ENCODE measurements at places on chromosomes 1 and 21.

DNA sequence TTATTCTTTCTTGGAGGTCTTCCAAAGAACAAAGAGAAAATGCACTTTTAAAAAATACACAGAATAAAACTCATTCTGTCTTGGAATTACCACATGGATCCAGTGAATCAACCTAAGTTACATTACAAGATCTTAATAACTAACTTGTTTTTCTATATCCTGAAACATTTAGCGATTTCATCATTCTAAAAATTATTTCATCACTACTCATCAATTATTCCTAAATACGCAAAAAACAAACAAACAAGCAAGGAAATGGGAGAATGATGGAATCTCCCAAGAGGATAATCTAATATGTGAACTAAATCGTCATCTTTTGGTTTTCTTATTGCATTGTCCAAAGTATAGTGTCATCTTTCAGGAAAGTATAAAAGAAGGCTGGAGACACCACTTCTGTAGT, 38.5 kb upstream of the GNG4 start:
- no peak for DNase-seq

- no peak for DNase-seq
Observed at GRCh38 chr1:154730259-154730658, 122.3 kb upstream of the ADAR start.

DNA sequence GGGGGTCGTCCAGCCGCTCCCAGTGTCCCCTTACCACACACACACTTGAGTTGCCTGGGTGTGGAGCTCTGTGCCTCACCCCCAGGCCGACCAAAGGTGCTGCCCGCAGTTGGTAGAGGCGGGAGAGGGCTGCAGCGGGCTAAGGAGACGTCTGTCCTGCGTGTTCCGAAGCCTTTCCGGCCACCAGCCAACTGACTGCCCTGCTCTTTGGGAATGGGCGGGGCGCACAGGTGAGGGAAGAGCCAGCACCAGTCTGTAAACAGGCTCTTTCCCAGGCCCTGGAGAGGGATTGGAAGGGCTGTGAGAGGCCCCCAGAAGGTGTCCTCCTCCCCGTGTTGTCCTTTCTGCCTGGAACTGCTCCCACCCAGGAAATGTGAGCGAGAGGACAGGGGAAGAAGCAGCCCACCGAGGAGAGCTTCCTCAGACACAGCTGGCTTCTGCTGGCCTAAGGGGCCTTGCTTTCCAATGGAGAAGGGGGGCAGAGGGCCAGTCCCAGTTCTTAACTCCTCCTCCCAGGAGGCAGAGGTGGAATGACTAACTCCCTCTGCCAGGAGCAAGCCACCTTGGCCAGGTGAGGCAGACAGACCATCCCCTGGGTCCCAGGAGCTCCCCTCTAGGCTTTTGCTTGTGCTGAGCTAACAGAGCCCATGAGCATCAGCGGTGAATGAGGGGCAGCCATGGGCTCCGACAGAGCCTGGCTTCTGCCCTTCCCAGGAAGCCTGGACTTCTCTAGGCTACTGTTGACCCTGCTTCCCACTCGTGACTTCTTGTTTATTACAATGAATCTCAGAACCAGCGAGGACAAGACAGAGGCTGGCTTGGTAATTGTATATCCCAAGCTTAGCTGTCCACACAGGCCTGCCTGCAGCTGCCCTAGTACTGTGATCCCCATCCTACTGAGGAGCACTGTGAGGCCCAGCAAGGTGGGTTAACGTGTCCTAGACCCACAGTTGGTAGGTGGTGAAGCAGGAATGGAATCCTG, 158.1 kb upstream of the COA6 start:
- peak; percentile 18 for DNase-seq

- DNase-seq, result no peak
Observed at GRCh38 chr1:201566529-201566823, 27.5 kb downstream of the NAV1 start.

- DNase-seq, result peak; percentile 75
Observed at GRCh38 chr1:10692401-10693021, 103.9 kb downstream of the CASZ1 start.

GRCh38 chr21:45353200-45353599, 51.8 kb upstream of the COL18A1 start:
- DNase-seq, result no peak

GRCh38 chr1:183318433-183318832, 99.7 kb downstream of the NMNAT2 start:
- no peak for DNase-seq

- DNase-seq, result no peak
Observed at GRCh38 chr1:69305621-69306020, 262.1 kb upstream of the LRRC7 start.

GRCh38 chr1:248841702-248842395, 3.8 kb downstream of the ZNF672 start:
- no peak for DNase-seq

DNA sequence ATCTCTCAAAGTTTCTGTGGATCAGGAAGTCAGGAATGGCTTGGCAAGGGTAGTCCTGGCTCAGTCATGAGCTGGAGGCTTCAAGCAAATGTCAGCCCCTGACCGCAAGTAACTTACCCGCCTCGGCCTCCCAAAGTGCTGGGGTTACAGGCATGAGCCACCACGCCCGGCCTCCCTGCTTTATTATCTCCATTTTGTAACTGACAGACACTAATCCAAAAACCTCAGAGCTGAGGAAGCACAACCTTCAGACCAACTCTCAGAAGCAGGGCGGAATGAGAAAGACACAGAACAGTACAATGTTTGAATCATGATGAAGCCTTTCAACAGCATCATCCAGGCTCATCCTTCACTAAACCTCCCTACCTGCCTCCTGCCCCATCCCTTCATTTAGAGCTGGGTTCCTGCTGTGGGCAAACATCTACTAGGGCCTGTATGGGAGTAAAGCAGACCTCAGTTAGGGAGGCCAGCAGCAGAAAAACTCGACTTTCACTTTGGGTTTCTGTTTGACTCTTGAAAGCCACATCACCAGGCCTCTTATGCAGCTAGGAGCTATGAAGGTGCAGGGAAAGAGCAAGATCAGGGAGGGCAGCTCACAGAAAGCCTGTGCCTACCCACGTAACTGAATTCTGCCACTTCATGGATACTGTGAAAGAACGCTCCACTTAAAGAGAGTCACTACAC, 84.4 kb upstream of the RAB4A start:
- DNase-seq, result no peak

DNA sequence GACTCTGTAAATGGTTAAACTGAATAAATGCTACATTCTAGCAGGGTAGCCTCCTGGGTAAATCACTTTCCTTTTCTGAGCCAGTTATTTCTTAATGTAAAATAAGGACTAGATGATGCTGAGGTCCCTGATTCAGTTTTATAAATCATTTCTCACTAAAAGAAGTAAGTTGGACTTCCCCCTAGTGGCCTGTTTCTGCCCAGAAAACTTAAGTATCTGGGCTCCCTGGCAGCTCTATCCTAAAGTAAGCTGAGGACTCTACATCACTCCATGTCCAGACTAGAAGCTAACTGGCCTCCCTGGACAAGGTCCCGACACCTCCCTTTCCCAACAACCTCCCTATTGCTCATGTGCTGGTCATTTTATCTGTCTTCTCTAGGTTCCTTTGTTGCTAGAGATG, 3.0 kb downstream of the GPN2 start:
- no peak for DNase-seq

DNA sequence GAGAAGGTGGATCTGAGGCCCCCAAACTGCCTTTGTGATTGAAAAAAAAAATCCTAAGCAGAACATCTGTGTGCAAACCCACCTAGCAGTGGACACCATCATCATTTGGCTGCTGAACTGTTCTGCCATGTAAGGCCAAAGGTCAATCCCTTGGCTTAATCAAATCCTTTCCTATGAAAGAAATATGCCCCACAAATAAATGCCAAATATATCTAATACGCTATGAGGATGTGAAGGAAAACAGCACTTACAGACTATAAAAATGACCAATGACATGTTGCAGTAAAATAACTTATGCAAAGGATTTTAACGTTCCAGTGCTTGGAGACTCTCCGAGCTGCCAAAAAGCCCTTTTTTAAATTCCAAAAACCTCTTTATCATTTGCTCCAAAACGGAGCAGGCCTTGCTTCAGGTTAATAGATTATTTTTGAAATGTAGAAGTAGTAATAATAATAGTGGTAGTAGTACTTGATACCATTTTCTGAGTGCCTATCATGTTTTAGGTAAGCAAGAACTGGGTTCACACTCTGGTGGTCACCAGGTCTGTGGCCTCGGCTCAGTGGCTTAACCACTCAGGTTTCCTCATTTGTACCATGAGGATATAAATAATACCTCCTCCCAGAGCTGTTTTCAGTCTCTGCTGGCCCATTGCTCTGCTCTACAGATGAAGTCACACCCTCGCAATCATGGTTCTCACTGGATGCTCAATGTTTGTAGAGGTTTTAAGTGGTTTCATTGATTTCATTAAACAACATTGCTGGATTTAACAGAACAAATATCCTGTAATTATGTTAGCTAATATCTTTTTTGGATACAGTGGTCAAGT, 47.9 kb upstream of the EDEM3 start:
- DNase-seq, result no peak

DNA sequence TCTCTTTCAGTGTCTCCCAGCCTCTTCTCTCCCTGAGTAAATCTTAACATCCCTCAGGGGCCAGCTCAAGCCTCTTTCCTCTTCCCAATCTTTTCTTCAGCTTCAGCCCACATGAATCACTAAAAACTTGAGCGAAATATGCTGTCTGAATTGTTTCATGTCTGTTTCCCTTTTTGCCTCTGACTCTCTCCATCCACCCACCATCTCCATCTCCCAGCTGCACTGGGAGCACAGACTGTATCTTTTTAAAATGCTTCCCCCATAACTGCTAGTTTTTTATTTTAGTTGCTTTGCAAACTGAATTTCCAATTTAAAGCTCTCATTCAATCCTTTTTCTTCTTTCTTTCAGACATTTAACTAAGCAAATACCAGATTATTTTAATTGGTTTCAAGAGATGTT, 3.0 kb upstream of the AHCTF1 start:
- DNase-seq, result no peak

DNA sequence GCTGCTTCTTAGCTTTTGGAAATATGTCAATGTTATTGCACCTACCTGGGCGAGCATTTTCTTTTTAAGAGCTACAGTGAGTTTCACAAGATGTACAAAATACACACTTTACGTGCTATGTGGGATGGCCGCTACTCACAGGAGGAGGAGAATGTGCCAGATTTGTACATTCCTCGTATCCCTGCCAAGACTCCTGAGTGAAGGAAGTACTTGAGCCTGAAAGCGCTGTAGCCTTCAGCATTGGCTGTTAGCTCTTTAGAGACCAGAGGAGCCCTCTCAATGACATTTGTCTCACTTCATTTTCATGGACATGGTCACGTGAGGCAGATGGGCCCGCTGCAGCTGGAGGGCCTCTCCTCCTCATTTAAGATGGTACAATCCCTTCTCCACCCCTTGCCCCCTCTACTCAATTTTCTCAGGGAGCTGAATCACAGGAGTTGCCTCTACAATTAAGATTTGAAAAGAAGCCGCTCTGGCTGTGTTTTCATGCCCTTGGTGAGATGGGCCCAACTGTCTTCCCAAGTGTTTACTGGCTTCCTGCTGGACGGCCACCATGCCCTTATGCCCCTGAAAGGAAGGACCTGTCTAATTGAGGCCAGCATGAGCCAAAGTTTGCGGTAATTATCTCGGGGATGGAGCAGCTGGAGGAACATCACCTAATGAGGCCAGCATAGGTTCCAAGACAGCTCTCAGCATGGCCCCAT, 442.6 kb downstream of the PRDM2 start:
- DNase-seq, result no peak

- no peak for DNase-seq
Observed at GRCh38 chr1:184620469-184620868, 134.2 kb downstream of the EDEM3 start.

DNA sequence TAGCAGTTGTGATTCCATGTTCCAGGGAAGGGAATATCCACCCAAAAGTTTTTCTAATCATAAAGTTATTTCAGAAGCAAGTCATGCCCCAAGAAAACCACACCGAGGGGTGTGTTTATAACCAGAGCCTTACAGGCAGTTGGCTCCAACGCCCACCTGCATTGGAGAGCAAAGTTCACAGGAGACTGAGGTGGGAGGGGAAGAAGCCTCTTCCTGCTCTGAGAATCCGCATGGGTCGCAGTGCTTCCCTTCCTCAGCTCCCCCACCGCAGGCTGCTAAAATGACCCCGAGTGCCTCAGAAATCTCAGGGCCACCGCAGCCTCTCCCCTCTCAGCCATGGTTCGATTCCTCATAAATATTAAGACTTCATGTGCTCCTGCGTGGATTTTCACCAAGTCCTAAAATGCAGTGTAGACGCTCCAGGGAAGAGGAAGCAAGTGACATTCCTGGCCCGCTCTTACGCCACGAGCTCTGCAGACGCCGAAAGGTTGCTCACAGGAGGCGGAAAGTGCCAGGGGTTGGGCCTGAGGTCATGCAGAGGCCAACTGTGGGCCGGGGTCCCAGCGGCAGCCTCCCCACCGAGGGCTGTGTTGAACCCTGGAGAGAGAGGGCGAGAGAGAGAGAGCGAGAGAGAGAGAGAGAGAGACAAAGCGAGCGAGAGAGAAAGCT, 13.4 kb upstream of the SPSB1 start:
- no peak for DNase-seq

DNA sequence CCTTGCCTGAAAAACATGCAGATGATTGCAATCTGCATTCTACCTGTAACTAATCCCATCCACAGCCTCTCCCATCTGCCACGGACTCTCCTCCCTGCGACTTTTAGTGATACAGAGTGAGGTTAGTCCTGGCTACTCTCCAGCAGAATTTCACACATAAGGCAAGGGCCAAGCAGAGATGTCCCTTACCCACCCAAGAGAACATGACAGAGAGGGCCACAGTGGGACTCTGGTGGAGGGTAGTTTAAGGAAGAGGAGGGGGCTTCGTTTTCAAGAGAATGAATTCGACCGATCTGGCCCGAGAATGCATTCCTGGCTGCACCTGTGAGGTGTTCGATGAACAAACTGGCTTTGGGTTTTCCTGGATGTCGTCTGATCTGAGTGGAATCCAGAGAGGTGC, 87.5 kb upstream of the SIM2 start:
- DNase-seq, result no peak

Measured in stimulated activated CD4-positive, alpha-beta T cell treated with anti-CD3 and anti-CD28 coated beads, Interleukin-2, amount 100 ng/mL, for 24 hours (primary cell).